Activated CD4-positive, alpha-beta memory T cell treated with anti-CD3 and anti-CD28 coated beads for 36 hours (primary cell): ENCODE measurements at places on chromosomes 5 and 9. TPM values are rescaled to one million over a fixed set of nuclear protein-coding genes. Genes with fewer than 3 reads are reported as not detected.

DNA sequence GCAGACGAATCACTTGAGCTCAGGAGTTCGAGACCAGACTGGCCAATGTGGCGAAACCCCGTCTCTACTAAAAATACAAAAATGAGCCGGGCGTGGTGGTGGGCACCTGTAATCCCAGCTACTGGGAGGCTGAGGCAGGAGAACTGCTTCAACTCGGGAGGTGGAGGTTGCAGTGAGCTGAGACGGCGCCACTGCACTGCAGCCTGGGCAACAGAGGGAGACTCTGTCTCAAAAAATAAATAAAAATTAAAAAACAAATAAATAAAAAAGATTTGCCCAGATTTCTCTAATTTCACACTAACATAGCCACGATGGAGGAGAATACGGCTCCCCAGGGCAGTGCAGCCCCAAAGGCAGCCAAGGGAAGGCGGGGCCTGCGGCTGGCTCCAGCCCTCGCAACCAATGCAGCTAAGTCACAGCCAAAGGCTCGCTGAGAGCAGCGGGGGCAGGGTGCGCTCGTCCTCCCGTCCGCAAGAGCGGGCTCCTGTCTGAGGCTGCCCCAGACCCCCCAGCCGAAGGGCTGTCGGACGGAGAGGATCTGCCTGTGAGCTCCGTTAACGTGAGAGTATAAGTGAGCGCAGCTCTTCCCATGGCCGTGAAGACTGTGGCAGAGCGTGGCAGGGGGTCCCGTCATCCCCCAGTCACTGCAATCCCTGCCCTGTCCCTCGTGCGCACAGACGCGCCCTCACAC is 43.5 kb downstream of the SLC12A7 start:
- H3K4me3 ChIP-seq, result no peak overlapping the region
- DNase-seq, result no peak
- no peaks in the 10 kb centered on the region for H3K36me3 ChIP-seq
- H3K27ac ChIP-seq, result no peak overlapping the region
- no peaks in the 10 kb centered on the region for H3K27me3 ChIP-seq
- H3K4me1 ChIP-seq, result no peaks in the 10 kb centered on the region

DNA sequence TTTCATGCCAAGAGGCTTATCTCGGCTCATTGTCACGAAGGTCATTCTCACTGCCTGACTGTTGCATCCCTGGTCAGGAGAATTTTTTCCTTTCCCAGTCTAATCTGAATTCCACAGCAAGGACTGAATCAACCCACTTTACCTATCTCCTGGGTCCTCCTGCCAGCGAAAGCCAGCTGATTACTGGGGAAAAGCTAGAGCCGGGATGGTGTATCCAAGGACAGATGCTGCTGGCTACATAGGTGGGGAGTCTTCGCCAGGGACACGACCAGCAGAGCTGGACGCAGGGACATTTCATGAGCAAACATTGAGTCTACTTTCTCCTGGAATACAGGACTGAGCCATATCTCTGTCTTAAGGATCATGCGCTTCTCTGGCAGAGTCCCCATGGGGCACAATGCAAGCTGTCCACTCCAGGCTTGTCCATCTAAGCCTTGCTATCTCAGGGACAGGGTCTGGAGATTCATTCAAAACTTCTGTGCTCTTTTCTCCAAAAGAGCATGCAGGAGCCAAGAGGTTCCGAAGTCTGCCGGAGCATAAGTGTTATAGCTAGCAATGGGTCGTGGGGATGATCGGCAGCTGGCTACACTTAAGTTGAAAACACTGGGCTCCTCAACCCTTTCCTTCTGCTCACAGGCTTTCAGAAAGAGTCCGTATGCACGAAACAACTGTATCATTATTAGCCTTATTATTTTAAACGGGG is 6.5 kb upstream of the HAND1 start:
- DNase-seq, result no peak
- H3K4me1 ChIP-seq, result peaks cover 25% of the 10 kb centered on the region
- no peak overlapping the region for H3K27ac ChIP-seq
- peaks cover 77% of the 10 kb centered on the region for H3K27me3 ChIP-seq
- H3K4me3 ChIP-seq, result no peak overlapping the region

The MAMDC2 gene
- total RNA-seq, result not detected

The LHFPL2 gene
- 0.19 TPM for total RNA-seq

The ZNF879 gene
- total RNA-seq, result 2.4 TPM

DNA sequence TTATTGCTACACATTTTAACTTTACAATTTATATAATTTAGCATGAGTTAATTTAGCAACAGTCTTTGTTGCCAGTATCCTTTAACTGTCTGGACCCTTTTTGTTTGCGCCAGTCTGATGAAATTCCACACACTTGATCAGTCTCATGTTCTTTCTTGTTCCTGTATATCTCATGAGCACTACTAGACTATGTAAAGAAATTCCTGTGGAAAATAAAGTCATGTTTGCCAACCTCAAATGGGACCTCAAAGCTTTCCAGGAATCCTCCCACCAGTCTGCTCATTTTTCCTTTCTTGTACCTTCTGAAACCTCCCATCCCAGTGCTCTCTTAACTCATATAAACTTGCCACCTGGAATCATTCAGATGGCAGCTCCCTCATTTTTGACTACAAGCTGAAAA is 8.0 kb downstream of the DMXL1 start:
- peak overlapping the region; percentile 50 for H3K27ac ChIP-seq
- no peaks in the 10 kb centered on the region for H3K27me3 ChIP-seq
- DNase-seq, result no peak
- H3K4me1 ChIP-seq, result peaks cover 56% of the 10 kb centered on the region
- H3K36me3 ChIP-seq, result peaks cover 4% of the 10 kb centered on the region

The ADGRV1 gene
- total RNA-seq, result not detected

DNA sequence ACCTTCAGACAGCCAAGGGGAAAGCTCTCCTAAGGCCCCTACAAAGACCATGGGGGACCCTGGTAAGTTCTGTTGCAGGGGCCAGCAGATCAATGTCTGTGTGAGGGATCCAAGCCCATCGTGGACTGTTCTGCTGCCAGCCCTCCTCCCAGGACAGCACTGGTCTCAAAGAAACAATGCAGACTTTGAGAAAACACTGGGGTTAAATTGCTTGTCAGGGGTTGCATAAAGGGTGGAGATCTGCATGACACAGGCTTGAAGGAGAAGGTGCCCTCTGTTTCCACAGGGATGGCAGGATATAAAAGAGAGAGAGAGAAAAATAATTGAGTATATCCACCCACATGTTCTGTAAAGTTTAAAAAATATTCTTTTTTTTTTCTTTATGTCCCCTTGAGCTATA is 157.6 kb upstream of the TBC1D2 start:
- H3K4me3 ChIP-seq, result no peak overlapping the region
- H3K27me3 ChIP-seq, result peaks cover 16% of the 10 kb centered on the region
- no peaks in the 10 kb centered on the region for H3K36me3 ChIP-seq
- no peak for DNase-seq
- no peak overlapping the region for H3K27ac ChIP-seq
- H3K4me1 ChIP-seq, result no peaks in the 10 kb centered on the region

GRCh38 chr9:99823681-99824377 is 2.1 kb downstream of the NR4A3 start:
- DNase-seq, result peak; percentile 87
- H3K4me1 ChIP-seq, result peaks cover 66% of the 10 kb centered on the region
- peak overlapping the region; percentile 86 for H3K4me3 ChIP-seq
- peaks cover 12% of the 10 kb centered on the region for H3K36me3 ChIP-seq
- H3K27ac ChIP-seq, result peak overlapping the region; percentile 70

DNA sequence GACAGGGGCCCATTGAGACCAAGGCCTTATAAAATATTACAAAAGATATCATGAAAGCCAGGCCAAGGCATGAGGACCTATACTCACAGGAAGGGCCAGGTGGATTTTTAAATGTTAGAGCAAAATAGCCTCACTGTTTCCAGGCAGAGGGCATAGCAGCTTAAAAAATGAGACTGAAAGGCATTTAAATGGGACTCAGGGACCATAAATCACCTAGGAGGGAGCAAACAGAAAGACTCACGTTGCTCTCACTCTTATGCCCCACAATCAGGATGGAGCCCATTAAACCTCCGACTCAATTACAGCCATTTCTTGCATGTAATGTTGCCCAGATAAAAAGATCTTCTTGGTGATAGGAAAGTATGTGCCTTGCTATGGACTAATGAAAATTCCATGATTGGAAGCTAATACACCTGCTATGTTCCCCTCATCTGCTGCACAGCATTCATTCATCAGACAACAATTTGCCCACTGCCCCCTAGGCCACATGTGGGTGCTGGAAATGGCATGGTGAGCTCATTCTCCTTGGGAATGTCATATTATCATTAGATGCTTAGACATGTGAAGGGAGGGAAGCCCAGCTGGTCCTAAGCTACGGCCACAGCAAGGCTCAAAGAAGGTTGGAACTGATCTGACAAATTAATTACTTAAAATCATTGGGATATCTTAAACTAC is 128.6 kb upstream of the GRIA1 start:
- H3K4me1 ChIP-seq, result peaks cover 4% of the 10 kb centered on the region
- H3K27ac ChIP-seq, result no peak overlapping the region
- no peak for DNase-seq
- H3K36me3 ChIP-seq, result no peaks in the 10 kb centered on the region
- no peak overlapping the region for H3K4me3 ChIP-seq

GRCh38 chr5:63961598-63962161 is 565 bp downstream of the HTR1A start:
- no peak overlapping the region for H3K27ac ChIP-seq
- H3K4me1 ChIP-seq, result no peaks in the 10 kb centered on the region
- no peak for DNase-seq
- peaks cover 7% of the 10 kb centered on the region for H3K36me3 ChIP-seq
- no peak overlapping the region for H3K4me3 ChIP-seq

The TSSK1B gene
- not detected for total RNA-seq

The NUTM2F gene
- total RNA-seq, result not detected

GRCh38 chr5:387491-388265 is 55.3 kb upstream of the EXOC3 start:
- H3K27me3 ChIP-seq, result no peaks in the 10 kb centered on the region
- H3K4me1 ChIP-seq, result peaks cover 17% of the 10 kb centered on the region
- peaks cover 31% of the 10 kb centered on the region for H3K36me3 ChIP-seq
- no peak overlapping the region for H3K4me3 ChIP-seq
- DNase-seq, result no peak
- H3K27ac ChIP-seq, result no peak overlapping the region

The FBP2 gene
- total RNA-seq, result not detected

The LSM11 gene
- total RNA-seq, result 8.0 TPM

The TCF7 gene
- total RNA-seq, result 59.3 TPM

DNA sequence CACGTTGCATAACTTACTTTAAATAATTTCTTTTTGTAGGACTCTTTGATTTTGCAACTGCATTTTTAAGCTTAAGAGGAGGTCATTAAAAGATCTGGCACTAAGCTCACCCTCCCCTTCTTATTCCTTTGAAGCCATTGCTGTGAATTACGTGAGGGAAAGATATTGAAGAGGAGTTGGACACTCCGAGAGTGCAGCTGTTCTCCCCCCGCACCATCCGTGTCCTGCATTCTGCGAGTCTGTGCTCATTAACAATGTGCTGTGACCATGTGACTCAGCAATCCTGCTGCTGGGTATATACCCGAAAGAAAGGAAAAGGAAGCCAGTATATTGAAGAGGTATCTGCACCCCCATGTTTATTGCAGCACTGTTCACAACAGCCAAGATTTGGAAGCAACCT is 40.0 kb downstream of the NXNL2 start:
- H3K4me1 ChIP-seq, result peaks cover 3% of the 10 kb centered on the region
- H3K27ac ChIP-seq, result no peak overlapping the region
- no peak overlapping the region for H3K4me3 ChIP-seq
- DNase-seq, result no peak

- no peaks in the 10 kb centered on the region for H3K4me1 ChIP-seq
- no peaks in the 10 kb centered on the region for H3K27me3 ChIP-seq
- H3K27ac ChIP-seq, result no peak overlapping the region
- H3K4me3 ChIP-seq, result no peak overlapping the region
Observed at GRCh38 chr9:127204771-127205470, 59.7 kb upstream of the GARNL3 start.

DNA sequence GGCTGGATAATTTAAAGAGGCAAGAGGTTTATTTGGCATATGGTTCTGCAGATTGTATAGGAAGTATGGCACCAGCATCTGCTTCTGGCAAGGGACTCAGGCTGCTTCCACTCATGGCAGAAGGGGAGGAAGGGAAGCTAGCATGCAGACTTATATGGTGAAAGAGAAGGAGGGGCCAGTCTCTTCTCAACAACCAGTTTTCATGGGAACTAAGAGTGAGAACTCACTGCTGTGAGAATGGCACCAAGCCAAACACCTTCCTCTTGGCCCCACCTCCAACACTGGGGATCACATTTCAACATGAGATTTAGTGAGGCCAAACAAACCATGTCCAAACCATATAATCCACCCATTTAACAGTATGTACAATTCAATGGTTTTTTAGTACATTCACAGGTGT is 113.3 kb upstream of the SHB start:
- no peak overlapping the region for H3K4me3 ChIP-seq
- no peak for DNase-seq
- peaks cover 2% of the 10 kb centered on the region for H3K27me3 ChIP-seq
- no peaks in the 10 kb centered on the region for H3K4me1 ChIP-seq
- no peaks in the 10 kb centered on the region for H3K36me3 ChIP-seq
- no peak overlapping the region for H3K27ac ChIP-seq

DNA sequence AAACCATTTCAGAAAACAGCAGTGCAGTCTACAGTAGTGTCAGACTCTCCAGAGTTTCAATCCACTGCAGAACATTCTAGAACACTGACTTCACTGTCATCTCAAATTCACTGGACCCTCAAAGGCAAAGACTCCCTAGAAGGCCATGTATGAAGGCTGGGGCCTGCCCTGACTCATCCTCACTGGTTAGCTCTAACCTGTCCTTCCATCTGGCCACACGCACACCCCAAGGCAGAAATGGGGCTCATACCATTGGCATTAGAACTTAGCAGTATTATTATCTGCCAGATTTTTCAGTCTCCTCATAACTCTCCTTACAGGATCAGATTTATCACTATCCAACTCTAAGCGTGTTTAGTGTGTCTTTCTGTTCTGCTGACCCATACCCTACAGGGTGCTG is 20.4 kb downstream of the S1PR3 start:
- DNase-seq, result no peak
- H3K4me3 ChIP-seq, result no peak overlapping the region
- peaks cover 4% of the 10 kb centered on the region for H3K27me3 ChIP-seq

The PCDHGA7 gene
- not detected for total RNA-seq

DNA sequence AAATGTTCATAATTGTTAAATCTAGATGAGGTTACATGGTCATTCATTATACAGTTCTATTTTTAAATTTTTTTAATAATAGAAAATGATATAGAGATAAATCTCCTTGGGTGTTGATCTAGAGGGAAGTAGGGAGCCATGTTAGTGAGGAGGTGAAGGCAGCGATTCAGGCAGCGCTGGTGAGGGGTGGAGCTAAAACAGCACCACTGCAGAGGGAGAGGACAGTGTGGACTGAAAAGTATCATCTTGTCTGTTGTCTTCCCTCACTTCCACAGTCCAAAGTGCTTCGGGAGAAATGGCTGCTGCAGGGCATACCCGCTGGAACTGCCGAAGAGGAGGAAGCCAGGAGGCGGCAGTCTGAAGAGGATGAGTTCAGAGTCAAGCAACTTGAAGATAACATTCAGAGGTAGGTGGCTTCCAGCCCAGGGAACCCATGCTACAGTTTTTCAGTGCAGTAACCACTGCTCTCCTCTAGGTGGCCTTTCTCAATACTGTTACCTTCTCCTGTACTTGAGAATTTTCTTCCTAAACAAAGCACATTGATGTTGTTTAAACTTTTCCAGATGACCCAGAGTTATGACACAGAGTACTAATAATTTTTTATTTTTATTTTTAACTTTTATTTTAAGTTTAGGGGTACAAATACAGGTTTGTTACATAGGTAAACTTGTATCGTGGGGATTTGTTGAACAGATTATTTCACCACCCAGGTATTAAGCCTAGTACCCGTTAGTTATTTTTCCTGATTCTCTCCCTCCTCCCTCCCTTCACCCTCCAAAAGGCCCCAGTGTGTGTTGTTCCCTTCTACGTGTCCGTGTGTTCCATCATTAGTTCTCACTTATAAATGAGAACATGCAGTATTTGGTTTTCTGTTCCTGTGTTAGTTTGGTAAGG is 100.5 kb downstream of the PALM2AKAP2 start:
- H3K36me3 ChIP-seq, result no peaks in the 10 kb centered on the region
- peaks cover 10% of the 10 kb centered on the region for H3K27me3 ChIP-seq
- peaks cover 9% of the 10 kb centered on the region for H3K4me1 ChIP-seq
- no peak overlapping the region for H3K27ac ChIP-seq

The ANKRD20A1 gene
- total RNA-seq, result 1.2 TPM
